ENCODE measurements at places on chromosomes 6 and 20.

GRCh38 chr6:106743612-106744011 lies 114.2 kb downstream of the QRSL1 start:
- DNase-seq: no peak

- DNase-seq: no peak
Observed at GRCh38 chr20:31908016-31908415, 37.6 kb downstream of the TTLL9 start.

DNA sequence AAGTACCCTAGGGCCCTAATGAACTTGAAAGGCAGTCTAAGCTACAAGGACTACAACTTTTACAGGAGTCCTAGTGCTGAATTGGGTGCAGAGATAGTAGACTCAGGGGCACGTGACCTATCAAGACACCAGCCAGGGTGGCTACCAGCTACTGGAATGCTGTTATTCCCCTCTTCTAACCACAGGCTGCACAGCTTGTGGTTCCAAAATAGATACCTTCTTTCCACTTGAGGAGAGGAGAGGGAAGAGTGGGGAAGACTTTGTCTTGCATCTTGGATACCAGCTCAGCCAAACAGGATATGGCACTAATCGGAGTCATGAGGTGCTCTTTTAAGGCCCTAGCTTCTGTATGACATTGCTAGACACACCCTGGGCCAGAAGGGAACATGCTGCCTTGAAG lies 60.0 kb upstream of the MTRF1L start:
- no peak for DNase-seq

GRCh38 chr6:143603455-143603854 lies 74.3 kb upstream of the PHACTR2 start:
- no peak for DNase-seq

GRCh38 chr6:141539617-141540016 lies 593.1 kb upstream of the GJE1 start:
- DNase-seq: no peak

DNA sequence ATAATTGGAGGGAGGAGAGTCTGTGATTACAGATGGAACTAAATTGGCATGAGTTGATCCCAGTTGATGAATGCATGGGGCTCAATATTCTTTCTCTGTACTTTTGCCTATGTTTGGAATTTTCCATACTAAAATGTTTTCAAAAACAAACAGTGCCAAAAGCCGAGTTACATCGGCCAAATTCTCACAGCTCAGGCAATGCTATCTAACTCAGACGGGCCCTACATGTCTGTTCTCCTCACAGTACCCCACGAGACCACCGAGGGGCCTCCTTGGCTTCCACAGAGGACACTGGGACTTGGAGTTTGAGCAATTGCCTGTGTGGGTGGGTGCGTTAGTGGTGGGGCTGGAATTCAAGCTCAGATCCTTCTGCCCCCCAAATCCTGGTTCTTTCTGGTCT lies 413.2 kb downstream of the CDH26 start:
- DNase-seq: no peak

DNA sequence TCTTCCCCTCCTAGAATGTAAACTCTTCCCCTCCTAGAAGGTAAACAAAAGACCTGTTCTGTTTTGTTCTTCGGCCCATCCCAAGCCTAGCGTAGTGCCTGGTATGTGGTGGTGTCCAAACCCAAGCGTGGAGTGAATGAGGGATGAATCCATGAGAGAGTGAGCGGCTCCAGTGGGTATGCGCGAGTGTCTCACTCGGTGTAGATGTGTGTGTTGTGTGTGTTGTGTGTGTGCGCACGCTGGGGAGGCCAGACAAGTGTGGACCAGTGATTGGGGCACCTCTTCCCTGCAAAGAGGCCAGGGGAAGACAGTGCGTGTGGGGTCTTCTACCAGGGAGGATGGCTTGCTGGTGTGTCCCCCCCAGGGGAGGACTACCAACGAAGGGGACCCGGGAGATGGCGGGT lies 392 bp upstream of the SLC2A10 start:
- no peak for DNase-seq

DNA sequence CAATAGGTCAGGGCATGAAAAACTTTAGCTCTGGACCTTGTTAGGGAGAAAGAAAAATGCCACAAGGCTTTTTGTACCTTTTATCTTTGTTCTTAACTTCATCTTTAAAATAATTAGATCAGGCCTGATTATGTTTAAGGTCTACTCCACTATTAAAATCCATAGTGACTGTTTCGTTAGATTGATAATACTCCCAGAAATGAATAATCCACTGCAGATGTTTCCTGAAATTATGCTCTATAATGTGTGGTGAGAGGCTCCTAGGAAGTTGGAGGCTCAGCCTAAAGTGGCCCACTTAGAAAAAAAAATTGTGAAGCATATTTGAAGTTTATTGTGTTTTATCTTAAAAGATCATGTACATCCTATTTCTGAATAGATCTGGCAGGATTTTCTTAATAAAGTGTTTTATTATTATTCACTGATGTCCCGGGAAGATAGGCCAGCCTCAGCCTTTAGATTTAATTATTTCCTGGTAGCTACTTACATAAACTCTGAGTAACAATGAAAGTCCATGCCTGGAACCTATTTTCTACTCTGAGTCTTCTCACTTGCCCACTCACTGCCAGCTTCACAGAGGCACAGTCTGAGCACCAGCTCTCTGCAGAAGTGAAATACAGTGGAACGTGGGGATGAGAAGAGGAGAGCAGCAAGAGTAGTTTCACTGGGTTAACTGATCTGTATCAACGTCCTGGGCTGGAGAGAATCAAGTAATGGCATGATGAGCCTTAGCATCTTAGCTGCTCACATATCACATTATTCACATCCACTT lies 126.8 kb upstream of the TMEM170B start:
- no peak for DNase-seq

GRCh38 chr6:79466207-79466834 lies 70.9 kb downstream of the LCA5 start:
- no peak for DNase-seq

- no peak for DNase-seq
Observed at GRCh38 chr6:101085327-101085726, 204.2 kb upstream of the ASCC3 start.

DNA sequence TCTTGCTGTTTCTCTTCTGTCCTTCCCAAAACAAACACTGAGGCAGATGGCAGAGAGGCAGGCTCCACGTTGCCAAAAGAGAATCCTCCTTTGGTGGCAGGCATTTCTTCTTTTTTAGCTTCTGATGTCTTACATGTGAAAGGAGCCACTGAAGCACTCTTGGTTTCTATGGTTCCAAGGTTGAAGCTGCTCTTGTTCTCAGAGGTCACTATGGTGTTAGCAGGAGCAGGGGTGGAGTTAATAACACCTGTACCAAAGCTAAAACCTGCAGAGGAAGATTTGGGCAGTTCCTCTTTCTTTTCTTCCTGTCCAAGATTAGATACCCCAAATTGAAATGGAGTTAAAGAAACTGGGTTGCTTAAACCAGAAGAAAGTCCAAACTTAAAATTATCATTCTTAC lies 28.8 kb downstream of the FAM8A1 start:
- DNase-seq: no peak

GRCh38 chr20:31845300-31845863 lies at the start of gene FOXS1:
TSS of gene FOXS1 (minus strand) at chr20:31845604. CDS start at chr20:31845542, 62 bp downstream.
- no peak for DNase-seq

GRCh38 chr6:154632119-154632518 lies 101.1 kb upstream of the SCAF8 start:
- DNase-seq: no peak

DNA sequence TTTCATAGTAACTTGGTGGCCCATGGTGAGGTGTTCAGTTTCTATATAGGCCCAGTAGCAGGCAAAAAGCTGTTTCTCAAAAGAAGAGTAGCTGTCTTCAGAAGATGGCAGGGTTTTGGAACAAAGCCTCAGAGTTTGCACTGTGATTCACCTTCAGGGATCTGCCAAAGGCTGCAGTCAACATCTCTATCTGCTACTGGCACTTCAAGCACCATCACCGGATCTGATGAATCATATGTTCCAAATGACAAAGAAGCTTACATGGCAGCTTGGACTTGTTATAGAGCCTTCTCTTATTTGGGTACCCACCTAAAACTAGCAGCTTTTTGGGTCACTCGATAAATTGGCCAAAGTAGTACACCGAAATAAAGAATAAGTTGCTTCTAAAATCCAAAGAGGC lies 39.5 kb downstream of the PKIB start:
- no peak for DNase-seq

DNA sequence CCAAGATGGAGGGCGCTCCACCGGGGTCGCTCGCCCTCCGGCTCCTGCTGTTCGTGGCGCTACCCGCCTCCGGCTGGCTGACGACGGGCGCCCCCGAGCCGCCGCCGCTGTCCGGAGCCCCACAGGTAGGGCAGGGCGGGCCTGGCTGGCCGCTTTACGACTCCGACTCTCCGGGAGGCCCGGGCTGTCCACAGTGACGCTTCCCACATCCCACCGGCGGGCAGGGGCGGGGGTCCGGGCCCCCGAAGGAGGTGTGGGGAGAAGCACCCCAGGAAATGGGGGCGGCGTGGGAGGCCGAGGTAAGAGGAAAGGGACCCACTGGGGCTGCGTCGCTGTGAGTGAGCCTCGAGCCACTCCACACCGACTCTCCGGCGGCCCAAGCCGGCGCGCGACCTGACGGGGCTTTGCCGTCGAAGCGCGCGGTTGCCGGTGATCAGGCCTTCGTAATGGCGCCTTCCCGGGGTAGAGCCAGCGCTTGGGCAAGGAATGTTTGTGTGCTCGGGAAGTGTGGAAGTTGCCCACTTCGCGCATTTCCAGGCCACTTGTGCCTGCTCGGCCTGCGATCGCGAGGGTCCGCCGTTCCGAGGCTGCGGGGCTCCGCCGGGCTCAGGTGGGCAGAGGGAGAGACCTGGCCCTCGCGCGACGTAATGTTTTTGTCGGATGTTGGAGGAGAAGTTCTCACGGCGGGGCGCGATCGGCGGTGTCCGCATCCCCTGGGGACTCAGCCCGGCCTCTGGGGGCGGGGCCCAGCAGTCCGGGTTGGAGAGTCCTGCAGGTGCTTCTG lies 427 bp downstream of the GINM1 start:
- peak; percentile 67 for DNase-seq

- no peak for DNase-seq
Observed at GRCh38 chr20:61594198-61594597, 342.1 kb downstream of the CDH4 start.

- DNase-seq: no peak
Observed at GRCh38 chr6:108651340-108652227, 90.9 kb downstream of the FOXO3 start.

GRCh38 chr6:110558575-110558974 lies 82.2 kb upstream of the SLC22A16 start:
- DNase-seq: no peak

DNA sequence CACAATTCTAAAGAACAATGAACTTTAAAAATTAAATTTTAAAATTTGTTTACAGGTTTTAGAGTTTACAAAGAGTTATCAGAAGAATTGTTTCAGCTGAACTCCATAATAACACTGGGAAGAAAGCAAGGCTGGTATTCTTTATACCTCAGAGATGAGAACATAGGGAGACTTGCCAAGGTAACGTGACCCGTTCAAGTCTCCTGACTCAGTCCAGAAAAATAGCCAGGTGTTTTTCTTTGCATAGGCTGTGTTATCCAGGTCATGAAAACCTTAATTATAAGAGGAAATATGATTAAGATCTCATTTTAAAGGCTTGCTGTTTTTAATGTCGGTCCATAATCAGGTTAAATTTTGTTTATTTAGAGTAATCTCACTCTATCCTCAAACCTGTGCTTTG lies 8.5 kb upstream of the C6orf141 start:
- DNase-seq: no peak

- DNase-seq: no peak
Observed at GRCh38 chr6:38179300-38179699, 359.8 kb downstream of the ZFAND3 start.

DNA sequence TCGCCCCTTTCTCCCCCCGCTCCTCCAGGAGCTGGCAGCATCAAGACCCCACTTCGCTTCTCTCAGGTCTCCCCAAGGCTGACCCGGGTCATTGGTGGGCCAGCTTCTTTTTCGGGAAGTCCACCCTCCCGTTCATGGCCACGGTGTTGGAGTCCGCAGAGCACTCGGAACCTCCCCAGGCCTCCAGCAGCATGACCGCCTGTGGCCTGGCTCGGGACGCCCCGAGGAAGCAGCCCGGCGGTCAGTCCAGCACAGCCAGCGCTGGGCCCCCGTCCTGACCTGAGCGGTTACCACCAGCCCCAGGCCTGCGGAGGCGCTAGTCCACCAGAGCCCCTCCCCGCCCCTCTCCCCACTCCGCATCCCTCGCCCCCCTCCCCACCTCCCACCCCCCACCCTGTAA lies 1.0 kb downstream of the PPDPF start:
- DNase-seq: no peak

DNA sequence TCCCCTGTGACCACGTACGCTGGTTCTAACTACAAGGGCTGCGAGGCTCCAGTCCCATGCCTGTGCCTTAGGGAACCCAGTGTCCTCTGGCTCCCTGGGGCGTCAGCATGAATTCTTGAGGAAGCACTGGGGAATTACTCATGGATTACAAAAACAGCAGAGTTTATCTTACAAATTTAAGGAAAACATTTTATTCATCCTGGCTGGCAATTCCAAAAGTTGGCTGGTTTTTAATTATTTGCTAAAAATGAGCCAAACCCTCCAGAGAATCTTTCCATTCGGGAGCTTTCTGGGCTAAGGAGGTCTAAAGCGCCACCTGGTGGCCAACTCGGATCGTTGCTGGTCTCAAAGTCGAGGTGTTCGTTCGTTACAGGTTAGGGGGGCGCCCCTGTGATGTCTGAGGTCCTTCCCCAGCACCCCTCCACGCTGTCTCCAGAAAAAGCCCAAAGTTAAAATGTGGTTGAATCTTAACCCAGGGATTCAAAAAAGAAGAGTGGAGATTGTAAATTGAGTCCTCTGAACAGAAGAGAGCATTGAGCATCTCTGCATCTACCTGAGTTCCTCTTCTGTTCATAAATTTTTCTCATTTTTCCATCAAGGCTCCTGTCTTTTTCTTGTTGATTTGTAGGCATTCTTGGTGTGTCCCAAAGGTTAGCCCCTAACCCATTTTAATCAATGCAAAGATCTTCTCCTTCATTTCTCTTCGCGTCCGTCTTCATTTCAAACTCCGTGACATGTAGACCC lies 99.4 kb downstream of the BFSP1 start:
- DNase-seq: peak; percentile 59

- no peak for DNase-seq
Observed at GRCh38 chr6:92376691-92377090, 1042.7 kb downstream of the EPHA7 start.

DNA sequence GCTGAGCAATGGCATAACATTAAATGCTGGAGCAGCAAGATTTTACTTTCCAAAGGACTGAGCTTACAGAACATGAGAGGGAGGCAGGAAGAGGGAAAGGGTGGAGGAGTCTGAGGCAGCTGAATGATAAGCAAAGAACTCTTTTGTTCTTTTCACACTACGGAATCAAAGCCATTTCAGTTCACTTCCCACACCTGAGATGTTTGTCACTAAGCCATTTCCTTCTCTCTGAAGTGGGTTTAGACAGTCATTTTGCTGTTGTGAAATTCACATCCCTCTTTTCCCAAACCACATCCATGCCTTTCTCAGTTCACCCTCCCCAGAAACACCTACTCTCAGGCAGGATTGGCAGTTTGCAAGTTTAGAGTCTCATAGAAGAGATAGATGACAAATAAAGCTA lies 267.9 kb downstream of the ADGRG6 start:
- no peak for DNase-seq

- DNase-seq: no peak
Observed at GRCh38 chr20:11371831-11372230, 545.9 kb upstream of the BTBD3 start.

GRCh38 chr6:159943101-159943632 lies 25.7 kb upstream of the IGF2R start:
- DNase-seq: no peak

- DNase-seq: no peak
Observed at GRCh38 chr6:17179530-17180073, 77.8 kb downstream of the STMND1 start.

Data from endothelial cell (in vitro differentiated cells).